ENCODE measurements at places on chromosomes 11 and 22.
A peak's percentile ranks its signal among the peaks of the same experiment; 100 is the strongest.

DNA sequence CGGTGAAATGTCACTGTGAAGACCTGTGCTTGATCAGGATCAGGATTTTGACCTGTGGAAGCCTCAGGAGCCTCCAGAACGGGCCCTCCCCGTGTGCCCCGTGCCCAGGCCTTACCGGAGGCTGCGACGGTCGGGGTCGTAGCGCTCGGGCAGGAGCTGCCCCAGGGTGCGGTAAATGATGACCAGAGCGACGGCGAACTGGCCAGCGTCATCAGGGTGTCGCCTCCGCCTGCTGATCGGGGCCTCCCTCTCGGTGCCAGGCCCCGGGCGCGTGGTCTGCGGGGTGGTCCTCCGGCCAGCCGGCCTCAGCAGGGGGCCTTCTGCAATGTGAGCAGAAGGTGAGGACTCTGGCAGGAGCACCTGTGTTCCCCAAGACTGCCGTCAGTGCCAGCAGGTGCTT is 46.2 kb downstream of the TRMU start:
- no peak overlapping the region for H3K27ac ChIP-seq
- no peak overlapping the region for H3K4me3 ChIP-seq
- H3K4me1 ChIP-seq = no peaks in the 10 kb centered on the region
- no peak for DNase-seq
- no peaks in the 10 kb centered on the region for H3K27me3 ChIP-seq
- H3K36me3 ChIP-seq = peaks cover 33% of the 10 kb centered on the region

GRCh38 chr22:30681831-30682230 is 12.8 kb upstream of the OSBP2 start:
- no peaks in the 10 kb centered on the region for H3K36me3 ChIP-seq
- DNase-seq = no peak
- H3K27me3 ChIP-seq = peaks cover 12% of the 10 kb centered on the region
- H3K4me1 ChIP-seq = no peaks in the 10 kb centered on the region
- H3K27ac ChIP-seq = no peak overlapping the region

DNA sequence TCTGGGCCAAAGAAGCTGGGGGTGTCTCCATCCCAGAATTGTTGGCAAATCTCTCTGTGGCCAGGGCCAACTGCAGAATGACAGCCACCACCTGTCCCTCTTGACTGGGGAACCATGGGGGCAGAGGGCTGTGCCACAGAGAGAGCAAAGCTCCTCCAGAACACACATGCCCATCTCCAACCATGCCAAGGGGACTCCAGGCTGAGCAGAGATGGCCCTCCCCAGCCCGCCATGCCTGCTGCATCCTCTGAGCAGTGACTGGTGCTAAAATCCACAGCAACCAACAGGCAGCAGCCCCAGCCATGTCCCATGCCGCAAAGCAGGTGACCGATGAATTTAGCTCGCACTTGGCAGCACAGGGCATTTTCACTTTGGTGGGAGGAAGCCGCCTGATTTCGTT is 45.0 kb downstream of the LARGE1 start:
- no peaks in the 10 kb centered on the region for H3K36me3 ChIP-seq
- H3K4me1 ChIP-seq = peaks cover 12% of the 10 kb centered on the region
- DNase-seq = no peak
- H3K4me3 ChIP-seq = no peak overlapping the region

DNA sequence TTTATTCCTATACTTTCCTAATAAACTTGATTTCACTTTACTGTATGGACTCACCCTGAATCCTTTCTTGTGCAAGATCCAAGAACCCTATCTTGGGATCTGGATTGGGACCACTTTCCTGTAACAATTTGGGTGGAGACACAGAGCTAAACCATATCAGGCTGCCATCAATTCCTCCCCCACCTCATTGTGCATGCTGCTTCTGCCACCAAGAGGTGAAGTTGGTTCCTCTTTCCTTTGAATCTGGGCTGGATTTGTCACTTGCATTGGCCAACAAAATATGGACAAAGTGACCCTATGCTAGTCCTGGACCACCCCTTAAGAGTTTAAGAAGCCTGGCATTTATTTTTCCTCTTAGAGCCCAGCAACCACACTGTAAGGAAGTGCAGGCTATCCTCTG is 39.4 kb upstream of the CEP295 start:
- H3K4me1 ChIP-seq = no peaks in the 10 kb centered on the region
- no peaks in the 10 kb centered on the region for H3K36me3 ChIP-seq
- H3K4me3 ChIP-seq = no peak overlapping the region
- peak overlapping the region; percentile 32 for H3K27ac ChIP-seq

- H3K4me1 ChIP-seq = no peaks in the 10 kb centered on the region
- no peak overlapping the region for H3K4me3 ChIP-seq
- H3K36me3 ChIP-seq = no peaks in the 10 kb centered on the region
- DNase-seq = no peak
- peaks cover 11% of the 10 kb centered on the region for H3K27me3 ChIP-seq
Observed at GRCh38 chr22:16964366-16964765, 43.7 kb downstream of the GAB4 start.
